T-cell (primary cell): ENCODE measurements at places on chromosomes 2 and 18. TPM values are rescaled to one million over a fixed set of nuclear protein-coding genes. Genes with fewer than 3 reads are reported as not detected.

CTNNA2 gene
- total RNA-seq, result not detected

DNA sequence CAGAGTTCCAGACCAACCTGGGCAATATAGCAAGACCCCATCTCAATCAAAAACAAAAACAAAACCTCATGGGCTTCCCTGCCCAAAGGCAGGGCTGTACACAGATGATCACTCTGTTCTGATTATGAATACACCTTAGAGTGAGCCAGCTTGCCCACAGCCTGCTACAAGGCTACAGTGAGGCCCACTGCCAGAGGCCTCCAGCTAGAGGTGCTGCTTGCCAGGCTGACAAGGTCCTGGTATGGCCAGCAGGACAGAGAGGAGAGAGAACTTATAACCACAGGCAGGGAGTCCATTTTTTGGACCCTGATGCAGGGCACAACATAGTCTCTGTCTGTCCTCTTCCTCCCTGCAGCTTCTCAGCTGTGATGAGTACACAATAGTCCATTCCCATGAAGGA, 41.5 kb downstream of the KANSL3 start:
- DNase-seq, result no peak

DNA sequence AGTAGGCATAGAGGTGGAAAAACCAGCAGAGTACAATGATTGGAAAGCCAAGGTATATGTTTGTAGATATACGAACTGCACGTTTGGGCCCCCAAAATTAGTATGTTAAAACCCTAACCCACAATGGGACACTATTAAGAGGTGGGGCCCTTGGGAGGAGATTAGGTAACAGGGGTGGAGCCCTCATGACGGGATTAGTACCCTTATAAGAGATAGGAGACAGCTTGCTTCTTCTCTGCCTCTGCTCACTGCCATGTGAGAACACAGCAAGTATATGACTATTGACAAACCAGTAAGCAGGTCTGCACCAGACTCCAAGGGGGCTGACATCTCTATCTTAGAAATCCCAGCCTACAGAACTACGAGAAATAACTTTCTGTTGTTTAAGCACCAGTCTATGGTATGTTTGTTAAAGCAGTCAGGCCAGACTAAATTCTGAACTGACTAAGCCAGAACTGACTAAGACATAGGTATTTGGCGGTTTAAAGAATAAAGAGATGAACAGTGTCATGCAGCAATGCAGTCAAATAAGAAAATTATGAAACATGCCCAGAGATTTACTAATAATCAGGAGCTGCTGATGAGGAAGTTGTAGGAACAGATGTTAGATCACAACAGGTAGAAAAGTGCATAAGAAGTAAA, 182.9 kb downstream of the DYM start:
- DNase-seq, result no peak

DNA sequence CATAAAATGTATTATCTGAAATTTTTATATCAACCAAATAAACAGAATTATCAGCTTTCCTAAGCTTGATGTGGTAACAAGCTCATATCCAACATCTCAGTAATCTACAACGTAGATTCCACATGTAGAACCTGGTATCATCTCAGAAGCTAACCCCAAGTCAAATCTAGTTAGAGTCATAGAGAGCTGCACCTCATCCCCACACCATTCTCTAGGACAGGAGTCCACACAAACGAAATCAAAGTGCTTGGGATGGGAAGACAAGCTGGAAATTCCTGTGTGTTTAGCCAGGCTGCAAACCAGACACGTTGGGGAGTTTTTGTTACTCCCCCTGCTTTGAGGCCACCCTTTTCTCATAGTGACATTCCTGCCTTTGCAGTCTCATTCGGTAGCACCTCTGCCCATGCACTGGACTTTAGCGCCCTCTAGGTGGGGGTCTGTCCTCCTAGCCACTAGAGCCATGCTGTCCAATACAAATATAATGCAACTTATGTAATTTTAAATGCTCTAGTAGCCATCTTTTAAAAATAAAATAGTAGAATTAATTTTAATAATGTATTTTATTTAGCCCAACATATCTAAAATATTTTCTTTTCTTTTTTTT, 28.1 kb upstream of the SATB2 start:
- no peak for DNase-seq

C2orf80 gene
- not detected for total RNA-seq

DNA sequence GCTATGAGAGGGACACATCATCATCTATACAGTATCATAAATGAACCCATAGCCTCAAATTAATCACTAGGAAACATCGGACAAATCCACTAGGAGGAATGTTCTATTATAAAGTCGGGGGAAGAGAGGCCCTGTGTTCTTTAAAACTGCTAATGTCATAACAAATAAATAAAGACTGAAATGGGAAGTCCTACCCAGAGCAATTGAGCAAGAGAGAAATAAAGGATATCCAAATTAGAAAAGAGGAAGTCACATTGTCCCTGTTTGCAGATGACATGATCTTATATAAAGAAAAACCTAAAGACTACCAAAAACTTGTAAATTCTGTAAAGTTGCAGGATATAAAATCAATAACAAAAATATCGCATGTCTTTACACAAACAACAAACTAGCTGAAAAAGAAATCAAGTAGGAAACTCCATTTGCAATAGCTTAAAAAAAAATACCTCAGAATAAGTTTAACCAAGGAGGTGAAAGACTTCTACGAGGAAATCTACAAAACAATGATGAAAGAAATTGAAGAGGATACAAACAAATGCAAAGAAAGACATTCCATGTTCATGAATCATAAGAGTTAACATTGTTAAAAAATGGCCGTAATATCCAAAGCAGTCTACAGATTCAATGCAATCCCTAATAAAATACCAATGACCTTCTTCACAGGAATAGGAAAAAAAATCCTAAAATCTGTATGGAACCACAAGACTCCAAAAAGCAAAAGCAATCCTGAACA, 30.6 kb downstream of the RTN4 start:
- no peak for DNase-seq

DNA sequence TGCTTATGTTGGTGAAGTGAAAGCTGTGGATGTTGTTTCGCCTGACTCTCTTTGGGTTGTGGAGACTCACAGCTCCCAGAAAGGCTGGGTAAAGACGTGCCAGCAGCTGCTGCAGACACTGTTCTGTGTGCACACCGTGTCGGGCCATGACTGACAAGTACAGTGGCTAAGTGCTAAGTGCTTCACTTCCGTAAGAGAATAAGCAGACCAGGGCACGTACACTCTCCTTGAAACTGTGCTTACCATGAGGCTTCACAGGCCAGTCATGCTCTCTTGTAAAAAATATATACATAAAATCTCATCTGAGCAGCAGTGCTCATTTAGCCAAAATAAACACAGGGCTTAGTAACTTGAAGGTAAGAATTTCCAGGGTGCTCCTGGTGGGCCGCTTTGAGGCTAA, 86.0 kb downstream of the NRP2 start:
- no peak for DNase-seq

GRCh38 chr18:7548221-7548620, 18.9 kb upstream of the PTPRM start:
- DNase-seq, result no peak

DNA sequence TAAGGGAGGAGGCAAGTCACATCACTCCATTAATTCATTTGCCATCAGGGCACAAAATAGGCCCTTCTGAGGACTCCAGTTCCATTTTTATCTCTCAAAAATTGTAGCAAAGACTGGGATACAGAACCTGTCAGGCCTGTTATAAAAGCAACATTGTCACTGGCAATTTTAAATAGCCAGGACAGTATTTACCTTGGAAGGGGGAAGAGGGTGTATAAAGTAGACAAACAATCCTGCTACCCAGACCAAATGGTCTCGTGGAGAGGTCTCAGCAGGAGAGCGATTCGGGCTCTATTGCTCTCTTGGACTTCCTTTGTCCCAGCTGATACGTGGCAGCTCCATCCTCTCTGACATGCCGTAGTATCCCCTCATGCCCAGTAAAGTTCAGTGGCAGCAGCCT, 740.3 kb upstream of the HS6ST1 start:
- DNase-seq, result no peak

TMEM37 gene
- total RNA-seq, result not detected

- DNase-seq, result no peak
Observed at GRCh38 chr2:237227592-237228280, 142.0 kb downstream of the COPS8 start.

GRCh38 chr2:208906330-208906729, 499.7 kb downstream of the PTH2R start:
- no peak for DNase-seq

DNA sequence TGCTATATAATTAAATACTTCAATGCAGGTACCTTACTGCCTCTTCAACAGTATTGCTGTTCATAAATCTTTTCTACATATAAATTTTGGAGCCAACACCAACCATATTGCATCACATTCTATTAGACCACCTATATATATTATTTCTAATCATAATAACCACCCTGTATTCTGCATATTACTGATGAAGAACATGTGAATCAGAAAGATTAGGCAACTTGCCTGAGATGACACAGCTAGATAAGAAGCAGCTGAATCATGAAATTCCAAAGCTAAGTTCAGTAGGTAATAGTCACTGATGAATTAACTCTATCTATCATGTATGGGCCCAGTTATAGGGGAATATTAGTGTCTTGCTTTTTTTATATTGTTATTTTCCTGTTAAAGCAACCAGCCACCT, 161.8 kb downstream of the AGPS start:
- no peak for DNase-seq

COMMD1 gene
- total RNA-seq, result 18.2 TPM

DNA sequence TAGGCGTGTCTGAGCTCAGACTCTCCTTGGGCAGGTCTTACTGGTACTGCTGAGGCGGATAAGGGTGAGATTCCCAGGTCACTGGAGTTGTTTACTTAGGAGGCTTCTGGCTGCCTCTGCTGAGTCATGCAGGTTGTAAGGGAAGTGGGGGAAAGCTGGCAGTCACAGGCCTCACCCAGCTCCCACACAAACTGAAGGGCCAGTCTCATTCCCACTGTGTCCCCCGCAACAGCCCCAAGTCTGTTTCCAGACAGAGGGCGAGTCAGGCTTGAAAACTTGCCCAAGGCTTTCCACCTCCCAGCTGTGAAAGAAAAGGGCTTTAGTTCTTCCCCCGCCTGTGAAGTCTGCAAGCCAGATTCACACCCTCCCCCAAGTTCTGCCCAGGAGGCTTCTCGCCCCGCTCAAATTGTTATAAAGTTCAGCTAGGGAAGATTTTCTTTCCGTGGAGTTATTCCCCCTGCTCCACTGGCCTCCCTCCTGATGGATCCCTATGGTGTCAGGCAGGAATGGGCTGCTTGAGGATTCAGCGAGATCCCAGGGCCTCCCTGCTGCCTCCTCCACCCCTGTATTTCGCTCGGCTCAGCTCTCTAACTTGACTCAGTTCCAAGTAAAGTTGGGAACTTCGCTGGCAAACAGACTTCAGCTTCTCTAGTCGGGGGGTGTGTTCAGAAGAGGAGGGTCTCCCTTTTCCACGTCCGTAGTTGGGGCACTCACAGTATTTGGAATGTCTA, 248.6 kb downstream of the NR4A2 start:
- no peak for DNase-seq

- DNase-seq, result no peak
Observed at GRCh38 chr2:53787614-53788289, 908 bp downstream of the ERLEC1 start.

GRCh38 chr2:219557791-219558785, 13.3 kb downstream of the OBSL1 start:
- no peak for DNase-seq

GRCh38 chr2:72103161-72103560, 44.5 kb downstream of the CYP26B1 start:
- no peak for DNase-seq

- no peak for DNase-seq
Observed at GRCh38 chr2:212147921-212148513, 390.6 kb downstream of the ERBB4 start.

TUBB6 gene
- total RNA-seq, result 4.9 TPM
